Tibial nerve (tissue), 4 donors: ENCODE measurements at places on chromosomes 12 and 14.
A peak's percentile ranks its signal among the peaks of the same experiment; 100 is the strongest.

GRCh38 chr12:25469368-25469767 is 83.7 kb downstream of the LMNTD1 start:
- H3K4me3 ChIP-seq = no peak overlapping the region
- H3K27ac ChIP-seq = no peak overlapping the region
- no peaks in the 10 kb centered on the region for H3K36me3 ChIP-seq
- H3K4me1 ChIP-seq = no peaks in the 10 kb centered on the region
- no peak for DNase-seq
- no peaks in the 10 kb centered on the region for H3K27me3 ChIP-seq

DNA sequence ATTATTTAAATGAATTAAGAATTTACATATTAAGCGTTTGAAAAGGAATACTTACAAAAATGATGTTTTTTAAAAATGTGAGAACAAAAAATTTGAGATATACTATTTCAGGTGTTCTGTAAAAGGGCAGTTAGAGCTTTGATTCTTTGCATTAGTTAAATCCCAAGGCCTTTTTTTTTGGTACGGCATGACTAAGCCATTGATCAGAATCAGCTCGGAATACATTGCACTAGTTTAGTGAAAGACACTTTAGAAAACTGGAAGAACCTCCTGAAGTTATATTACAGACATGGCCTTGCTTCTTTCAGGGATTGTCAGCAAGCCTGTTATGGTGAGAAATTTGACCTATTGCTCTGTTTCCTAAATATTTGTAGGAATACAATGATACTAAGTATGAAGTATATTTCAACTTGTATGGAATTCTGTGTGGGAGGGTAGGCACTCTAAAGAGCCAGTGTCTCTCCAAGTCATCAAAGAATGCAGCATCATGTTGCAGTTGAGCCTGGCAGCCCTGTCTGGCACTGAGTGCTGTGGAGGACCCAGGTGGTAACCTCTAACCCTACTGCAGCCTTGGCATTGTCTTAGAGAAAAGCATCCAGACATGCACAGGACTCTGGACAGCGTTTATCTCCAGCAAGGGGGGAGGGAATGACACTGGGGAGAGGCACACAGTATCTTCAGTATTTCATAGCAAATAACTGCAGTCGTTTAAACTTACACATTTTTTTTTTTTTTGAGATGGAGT is 1.5 kb downstream of the KLC1 start:
- no peak for DNase-seq
- peak overlapping the region; percentile 99 for H3K27ac ChIP-seq
- no peaks in the 10 kb centered on the region for H3K27me3 ChIP-seq
- peak overlapping the region; percentile 83 for H3K4me3 ChIP-seq
- no peaks in the 10 kb centered on the region for H3K4me1 ChIP-seq

- no peak overlapping the region for H3K4me3 ChIP-seq
Observed at GRCh38 chr12:70627677-70628076, 9.6 kb downstream of the PTPRB start.

DNA sequence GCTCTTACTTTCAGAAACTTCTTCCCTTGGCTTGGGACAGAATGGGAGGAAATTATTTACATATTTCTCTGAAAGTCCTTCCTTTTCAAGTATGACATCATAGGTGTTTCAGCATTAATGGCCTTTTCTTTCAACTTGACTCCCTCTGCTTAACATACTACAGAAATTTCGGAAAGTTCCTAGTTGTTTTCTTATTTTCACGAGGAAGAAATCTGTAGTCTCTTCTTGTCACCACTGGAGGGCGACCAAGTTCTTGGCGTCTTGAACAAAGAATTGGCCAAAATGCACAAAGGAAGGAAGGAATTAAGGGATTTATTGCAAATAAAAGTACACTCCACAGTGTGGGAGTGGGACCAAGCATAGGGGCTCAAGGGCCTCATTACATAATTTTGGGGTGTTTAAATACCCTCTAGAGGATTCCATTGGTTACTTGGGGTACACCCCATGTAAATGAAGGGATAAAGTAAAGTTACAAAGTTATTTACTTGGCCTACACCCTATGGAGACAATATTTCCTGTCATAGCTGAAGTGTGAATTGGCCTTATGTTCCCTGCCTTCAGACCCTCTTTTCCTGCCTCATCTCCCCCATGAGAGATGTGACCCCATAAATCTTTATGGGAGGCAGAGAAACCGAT is 70.4 kb downstream of the RPL10L start:
- H3K4me3 ChIP-seq = no peak overlapping the region
- H3K27me3 ChIP-seq = no peaks in the 10 kb centered on the region
- no peaks in the 10 kb centered on the region for H3K4me1 ChIP-seq
- no peak overlapping the region for H3K27ac ChIP-seq
- DNase-seq = no peak
- no peaks in the 10 kb centered on the region for H3K36me3 ChIP-seq

DNA sequence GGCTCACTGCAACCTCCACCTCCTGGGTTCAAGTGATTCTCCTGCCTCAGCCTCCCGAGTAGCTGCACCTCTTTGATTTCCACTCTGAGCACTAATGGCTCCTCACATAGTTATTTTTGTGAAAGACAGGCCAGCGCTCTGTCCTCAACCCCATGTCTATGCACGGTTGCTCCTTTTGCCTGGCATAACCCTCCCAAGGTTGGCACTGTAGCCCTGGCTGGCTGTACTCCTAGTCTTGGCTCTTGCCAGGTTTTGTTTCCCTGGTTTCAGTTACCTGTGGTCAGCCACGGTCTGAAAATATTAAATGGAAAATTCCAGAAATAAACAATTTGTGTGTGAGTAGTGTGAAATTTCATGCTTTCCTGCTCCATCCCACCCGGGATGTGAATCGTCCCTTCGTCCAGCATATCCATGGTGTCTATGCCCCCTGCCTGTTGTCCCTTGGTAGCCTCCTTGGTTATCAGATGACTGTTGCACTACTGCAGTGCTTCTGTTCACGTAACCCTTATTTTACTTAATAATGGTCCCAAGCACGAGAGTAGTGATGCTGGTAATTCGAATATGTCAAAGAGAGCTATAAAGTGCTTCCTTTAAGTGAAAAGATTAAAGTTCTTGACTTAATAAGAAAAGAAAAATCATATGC is 12.3 kb upstream of the DCD start:
- no peaks in the 10 kb centered on the region for H3K4me1 ChIP-seq
- H3K27ac ChIP-seq = no peak overlapping the region
- no peak for DNase-seq
- H3K4me3 ChIP-seq = no peak overlapping the region
- no peaks in the 10 kb centered on the region for H3K36me3 ChIP-seq
- no peaks in the 10 kb centered on the region for H3K27me3 ChIP-seq
